ENCODE measurements at places on chromosomes 5 and 9. TPM values are rescaled to one million over a fixed set of nuclear protein-coding genes. Genes with fewer than 3 reads are reported as not detected.

FSTL4 gene
- total RNA-seq, result 6.0 TPM

MYORG gene
- 7.2 TPM for total RNA-seq

SAXO1 gene
- not detected for total RNA-seq

HAPLN1 gene
- not detected for total RNA-seq

PCDHA9 gene
- not detected for total RNA-seq

ANXA2R gene
- 3.1 TPM for total RNA-seq

RECK gene
- total RNA-seq, result 6.0 TPM

CCIN gene
- total RNA-seq, result not detected

SGCD gene
- total RNA-seq, result 4.1 TPM

IL13 gene
- not detected for total RNA-seq

TMEM174 gene
- not detected for total RNA-seq

FBLL1 gene
- total RNA-seq, result 0.07 TPM

CHSY3 gene
- total RNA-seq, result 0.36 TPM

DBH gene
- not detected for total RNA-seq

GFI1B gene
- total RNA-seq, result 0.17 TPM

FOXD4L5 gene
- 0.05 TPM for total RNA-seq

SLC36A2 gene
- total RNA-seq, result not detected

IL9 gene
- total RNA-seq, result not detected

SHROOM1 gene
- 9.4 TPM for total RNA-seq

PAPPA gene
- 33.9 TPM for total RNA-seq

LVRN gene
- total RNA-seq, result 0.02 TPM

ADAMTS19 gene
- not detected for total RNA-seq

TAF11L5 gene
- not detected for total RNA-seq

WNK2 gene
- total RNA-seq, result 7.5 TPM

LECT2 gene
- total RNA-seq, result not detected

SLIT3 gene
- total RNA-seq, result 19.5 TPM

NRARP gene
- total RNA-seq, result 3.0 TPM

ARHGAP26 gene
- total RNA-seq, result 11.3 TPM

MAT2B gene
- total RNA-seq, result 39.7 TPM

GPRIN1 gene
- 9.3 TPM for total RNA-seq

LOX gene
- 1.6 TPM for total RNA-seq
